ENCODE measurements at places on chromosomes 13 and 19. TPM values are rescaled to one million over a fixed set of nuclear protein-coding genes. Genes with fewer than 3 reads are reported as not detected.

Gene ZNF345
- 3.9 TPM for total RNA-seq

Gene MAB21L1
- total RNA-seq = 3.2 TPM

Gene KLK2
- total RNA-seq = not detected

Gene F10
- 9.7 TPM for total RNA-seq

Gene LATS2
- 95.4 TPM for total RNA-seq

Gene SELENOV
- not detected for total RNA-seq

Gene CTXN1
- total RNA-seq = 22.4 TPM

Gene KLC3
- not detected for total RNA-seq

Gene TFDP1
- total RNA-seq = 32.5 TPM

Gene ATCAY
- 0.07 TPM for total RNA-seq

Gene RNF17
- not detected for total RNA-seq
